ENCODE measurements at places on chromosomes 6 and 20.
A peak's percentile ranks its signal among the peaks of the same experiment; 100 is the strongest.

DNA sequence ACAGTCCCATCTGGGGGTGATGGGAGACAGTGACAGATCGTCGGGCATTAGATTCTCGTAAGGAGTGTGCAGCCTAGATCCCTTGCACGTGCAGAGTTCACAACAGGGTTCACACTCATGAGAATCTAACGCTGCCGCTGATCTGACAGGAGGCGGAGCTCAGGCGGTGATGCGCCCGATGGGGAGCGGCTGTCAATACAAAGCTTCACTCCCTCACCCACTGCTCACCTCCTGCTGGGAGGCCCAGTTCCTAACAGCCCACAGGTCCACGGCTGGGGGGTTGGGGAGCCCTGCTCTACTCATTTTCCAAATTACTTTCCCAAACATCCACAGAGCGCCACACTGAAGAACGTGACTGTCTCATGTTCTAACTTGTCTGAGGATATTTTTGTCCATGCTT lies 25.3 kb downstream of the CTCFL start:
- DNase-seq, result no peak

DNA sequence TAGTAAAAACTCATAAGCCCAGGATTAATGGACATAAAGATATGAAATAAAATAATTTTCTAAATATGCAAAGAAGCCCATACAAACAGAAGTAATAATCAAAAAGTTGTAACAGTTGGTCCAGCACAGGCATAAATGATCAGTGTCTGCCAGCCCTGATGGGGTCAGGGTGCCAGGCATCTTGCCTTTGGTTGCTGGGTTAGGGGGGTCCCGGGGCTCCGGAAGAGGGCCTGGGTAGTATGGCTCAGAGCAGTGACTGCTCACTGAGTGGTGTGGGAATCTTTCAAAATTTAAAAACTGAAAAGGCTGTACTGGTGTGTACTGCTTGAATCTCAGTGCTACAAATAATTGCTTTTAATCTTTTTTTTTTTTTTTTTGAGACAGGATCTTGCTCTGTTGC lies 7.7 kb upstream of the QKI start:
- DNase-seq, result no peak

GRCh38 chr6:1144842-1145767 lies 166.8 kb upstream of the FOXQ1 start:
- no peak for DNase-seq

GRCh38 chr6:91328241-91328640 lies 741.4 kb upstream of the MAP3K7 start:
- no peak for DNase-seq

DNA sequence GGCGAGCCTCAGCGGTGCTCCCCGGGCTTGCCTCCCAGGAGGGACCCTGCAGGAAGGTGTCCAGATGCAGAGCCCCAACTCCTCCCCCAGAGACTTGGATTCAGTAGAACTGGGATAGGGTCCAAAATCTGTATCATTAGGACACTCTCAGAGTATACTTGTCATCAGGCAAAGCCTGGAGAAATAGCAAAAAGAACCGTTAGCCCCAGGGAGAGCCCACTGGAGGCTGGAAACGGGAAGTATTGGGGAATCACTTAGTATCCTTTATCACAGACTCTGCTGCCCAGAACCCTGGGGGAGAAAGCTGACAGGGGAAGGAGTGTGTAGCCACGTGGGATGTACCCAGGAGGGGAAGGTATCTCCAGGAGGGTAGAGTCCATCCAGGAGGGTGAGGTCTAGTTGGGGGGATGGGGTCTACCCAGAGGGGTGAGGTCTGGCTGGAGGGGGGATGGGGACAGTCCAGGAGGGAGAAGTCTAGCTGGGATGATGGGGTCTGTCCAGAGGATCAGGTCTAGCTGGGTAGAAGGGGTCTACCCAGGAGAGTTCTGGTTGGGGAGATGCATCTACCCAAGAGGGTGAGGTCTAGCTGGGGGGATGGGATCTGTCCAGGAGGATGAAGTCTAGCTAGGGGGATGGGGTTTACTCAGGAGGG lies 107.2 kb downstream of the LY86 start:
- no peak for DNase-seq

GRCh38 chr6:18350712-18351111 lies 36.4 kb upstream of the RNF144B start:
- no peak for DNase-seq

- no peak for DNase-seq
Observed at GRCh38 chr6:87100216-87100615, 5.3 kb upstream of the CGA start.

DNA sequence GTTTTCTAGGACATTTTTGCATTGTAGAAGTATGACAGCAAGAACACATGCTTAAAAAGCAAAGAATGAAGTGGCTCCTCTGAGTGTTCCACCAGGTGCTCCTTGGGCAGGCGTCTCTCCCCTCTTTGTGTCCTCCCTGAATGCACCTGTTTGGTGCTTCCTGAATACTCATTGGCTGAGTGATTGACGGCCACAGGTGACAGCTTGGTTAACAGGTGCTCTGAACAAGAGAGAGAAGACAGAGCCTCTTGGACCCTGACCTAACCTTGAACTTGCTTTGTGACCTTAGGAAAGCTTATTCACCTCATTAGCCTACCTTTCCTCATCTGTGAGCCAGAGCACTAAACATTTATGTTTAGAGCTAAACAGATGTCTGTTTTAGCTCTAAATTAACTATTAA lies 93.7 kb downstream of the TULP4 start:
- DNase-seq, result no peak

GRCh38 chr20:1757072-1757471 lies 99.5 kb upstream of the SIRPG start:
- DNase-seq, result no peak

- DNase-seq, result no peak
Observed at GRCh38 chr6:98894810-98895209, 52.9 kb downstream of the FBXL4 start.

DNA sequence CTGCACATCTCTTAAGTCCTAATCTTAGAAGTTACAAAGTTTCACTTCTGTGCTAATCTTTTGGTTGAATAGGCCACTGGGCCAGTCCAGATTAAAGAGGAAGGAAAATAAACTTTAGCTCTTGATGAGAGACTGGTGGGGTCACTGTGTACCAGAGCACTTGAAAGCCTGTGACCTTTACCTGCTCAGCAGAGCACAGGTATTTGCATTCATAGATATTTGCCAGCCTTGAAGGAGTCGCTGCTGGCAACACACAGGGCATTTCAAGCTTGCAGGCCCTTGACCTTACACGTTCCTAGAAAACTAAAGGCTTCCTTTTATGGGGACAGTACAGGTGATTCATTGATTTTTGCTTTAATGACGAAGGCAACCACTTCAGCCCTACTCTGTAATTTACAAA lies 108.4 kb upstream of the SLC22A23 start:
- peak; percentile 23 for DNase-seq

DNA sequence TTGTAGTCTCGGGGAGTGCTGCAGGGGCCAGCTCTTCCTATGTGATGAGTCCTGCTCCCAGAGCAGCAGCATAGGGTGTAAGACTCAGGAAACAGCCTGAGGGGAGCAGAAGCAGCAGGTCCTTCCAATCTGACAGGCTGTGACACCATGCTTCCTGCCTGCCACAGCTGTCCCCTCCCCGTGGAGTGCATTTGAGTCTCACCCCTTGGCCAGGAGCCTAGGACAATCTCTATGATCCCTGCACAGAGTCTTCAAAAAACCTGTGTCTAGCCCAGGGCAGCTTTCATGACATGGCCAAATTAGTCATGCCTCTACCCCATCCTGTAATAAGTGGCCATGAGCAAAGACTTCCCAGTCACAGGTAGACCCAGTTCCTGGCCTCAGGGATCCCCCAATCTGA lies 23.1 kb upstream of the LRFN2 start:
- DNase-seq, result no peak

DNA sequence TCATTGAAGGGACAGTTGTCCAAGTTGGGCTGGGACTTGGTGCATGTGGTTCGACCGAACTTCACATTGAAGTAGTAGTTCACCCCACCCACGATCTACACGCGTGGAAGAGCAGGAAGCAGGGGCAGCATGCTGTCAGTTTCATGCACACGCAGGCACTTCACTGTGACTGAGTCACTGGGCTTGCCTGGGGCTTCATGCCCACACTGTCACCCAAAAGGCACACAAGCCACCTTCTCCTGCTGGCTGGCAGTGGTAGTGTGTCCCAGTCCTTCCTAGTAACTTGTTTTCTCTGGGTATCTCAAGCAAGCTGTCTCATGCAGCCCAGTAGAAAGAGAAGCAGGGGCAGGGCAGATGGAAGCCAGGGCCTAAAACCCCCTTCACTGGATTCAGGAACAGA lies 2.0 kb downstream of the CST5 start:
- no peak for DNase-seq

DNA sequence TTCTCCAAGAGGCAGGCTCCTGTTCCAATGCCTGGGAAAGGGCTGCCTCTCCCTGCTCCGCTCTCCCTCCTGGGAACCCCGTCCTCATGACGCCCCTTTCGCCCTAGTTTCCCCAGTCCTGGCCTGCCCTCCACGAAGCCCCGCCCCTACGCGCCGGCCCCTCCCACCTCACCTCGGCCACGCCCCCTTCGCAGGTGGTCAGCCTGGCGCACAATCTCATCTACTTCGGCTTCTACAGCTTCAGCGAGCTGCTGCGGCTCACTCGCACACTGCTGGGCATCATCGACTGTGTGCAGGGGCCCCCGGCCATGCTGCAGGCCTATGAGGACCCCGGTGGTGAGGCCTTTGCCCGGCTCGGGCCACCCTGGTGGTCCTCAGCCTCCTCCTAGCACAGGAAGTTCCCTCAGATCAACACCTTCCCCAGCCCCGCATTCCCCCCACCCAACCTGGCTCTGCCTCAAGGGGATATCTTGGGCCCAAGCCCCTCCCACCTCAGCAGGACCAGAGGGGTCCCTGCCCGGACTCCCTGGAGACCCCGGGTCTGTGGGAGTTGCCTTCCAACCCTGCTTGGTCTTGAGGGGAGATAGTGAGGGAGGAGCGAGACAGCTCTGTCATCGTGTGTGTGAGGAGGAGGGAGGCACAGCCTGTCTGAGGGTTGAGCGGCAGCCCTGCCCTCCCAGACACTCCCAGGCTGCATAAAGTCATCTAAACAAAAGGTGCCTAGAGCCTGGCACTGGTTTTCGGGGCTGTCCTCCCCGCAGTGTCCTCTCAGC lies 40.3 kb downstream of the UQCC2 start:
- DNase-seq, result no peak

GRCh38 chr6:161194374-161194773 lies 79.5 kb downstream of the AGPAT4 start:
- no peak for DNase-seq

- DNase-seq, result no peak
Observed at GRCh38 chr6:125231574-125232343, 70.0 kb downstream of the HDDC2 start.

DNA sequence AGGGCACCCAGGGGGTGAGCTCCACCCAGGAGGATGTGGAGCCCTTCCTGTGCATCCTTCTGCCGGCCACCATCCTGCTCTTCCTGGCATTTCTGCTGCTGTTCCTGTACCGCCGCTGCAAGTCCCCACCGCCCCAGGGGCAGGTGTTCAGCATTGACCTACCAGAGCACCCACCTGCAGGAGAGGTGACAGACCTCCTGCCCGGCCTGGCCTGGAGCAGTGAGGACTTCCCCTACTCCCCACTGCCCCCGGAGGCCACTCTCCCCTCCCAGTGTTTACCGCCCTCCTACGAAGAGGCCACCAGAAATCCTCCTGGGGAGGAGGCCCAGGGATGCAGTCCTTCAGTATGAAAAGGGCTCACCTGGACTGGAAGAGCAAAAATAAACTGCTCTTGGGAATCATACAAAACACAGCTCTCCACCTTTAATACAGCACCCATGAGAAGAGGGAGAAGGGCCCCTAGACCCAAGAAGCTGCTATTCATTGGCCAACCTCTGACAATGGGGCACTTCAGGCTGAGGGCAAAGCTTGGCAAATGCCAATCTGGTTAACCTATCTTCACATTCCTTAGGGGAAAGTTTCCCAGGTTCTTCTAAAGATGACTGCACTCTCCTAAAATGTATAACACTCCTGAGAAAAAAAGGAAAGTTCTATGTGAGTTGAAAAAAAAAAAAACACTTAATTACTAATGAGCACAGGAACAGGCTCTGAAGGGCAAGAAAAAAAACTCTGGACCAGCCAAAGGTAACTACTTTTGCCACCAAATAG lies 5.0 kb downstream of the SMIM28 start:
- no peak for DNase-seq

GRCh38 chr6:112215488-112216284 lies 38.7 kb downstream of the LAMA4 start:
- no peak for DNase-seq
